Muscle of leg (tissue), 16 donors: ENCODE measurements at places on chromosomes 6 and 20. TPM values are rescaled to one million over a fixed set of nuclear protein-coding genes. Genes with fewer than 3 reads are reported as not detected.

DNA sequence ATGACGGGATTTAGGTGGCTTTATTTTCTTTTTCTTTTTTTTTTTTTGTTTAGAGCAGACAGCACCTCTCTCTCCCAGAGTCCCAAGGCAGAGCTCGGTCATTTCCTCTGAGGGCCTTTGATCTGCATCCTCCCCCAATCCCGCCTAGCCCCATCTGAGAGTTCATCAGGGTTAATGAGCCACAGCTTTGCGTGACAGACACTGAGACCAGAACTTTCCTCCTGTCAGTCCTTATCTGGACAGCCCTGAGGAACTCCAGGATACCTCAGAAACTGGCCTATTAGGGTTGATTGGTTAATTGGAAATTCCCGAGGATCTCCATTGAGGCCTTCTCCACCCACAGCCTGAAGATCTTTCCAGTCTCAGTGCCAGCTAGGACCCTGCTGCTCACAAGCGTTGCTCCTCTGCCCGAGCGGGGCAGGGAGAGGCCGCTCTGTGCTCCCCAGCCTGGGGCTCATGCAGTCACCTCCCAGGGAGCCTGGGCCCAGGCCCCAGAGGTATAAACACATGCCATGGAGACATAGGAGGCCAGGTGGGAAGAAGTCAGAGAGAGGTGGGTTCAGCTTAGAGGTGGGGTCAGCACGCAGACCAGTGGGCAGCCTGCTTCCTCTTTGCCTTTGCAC, 1.4 kb upstream of the LRRN4 start:
- H3K36me3 ChIP-seq, result no peaks in the 10 kb centered on the region
- peaks cover 20% of the 10 kb centered on the region for H3K4me1 ChIP-seq
- peaks cover 40% of the 10 kb centered on the region for H3K27me3 ChIP-seq
- no peak overlapping the region for H3K27ac ChIP-seq

GRCh38 chr6:108114841-108115597, 40.5 kb upstream of the OSTM1 start:
- peak; percentile 82 for DNase-seq
- peaks cover 43% of the 10 kb centered on the region for H3K4me1 ChIP-seq
- H3K27me3 ChIP-seq, result peaks cover 87% of the 10 kb centered on the region
- no peaks in the 10 kb centered on the region for H3K36me3 ChIP-seq
- peak overlapping the region; percentile 52 for H3K4me3 ChIP-seq
- H3K27ac ChIP-seq, result no peak overlapping the region

DNA sequence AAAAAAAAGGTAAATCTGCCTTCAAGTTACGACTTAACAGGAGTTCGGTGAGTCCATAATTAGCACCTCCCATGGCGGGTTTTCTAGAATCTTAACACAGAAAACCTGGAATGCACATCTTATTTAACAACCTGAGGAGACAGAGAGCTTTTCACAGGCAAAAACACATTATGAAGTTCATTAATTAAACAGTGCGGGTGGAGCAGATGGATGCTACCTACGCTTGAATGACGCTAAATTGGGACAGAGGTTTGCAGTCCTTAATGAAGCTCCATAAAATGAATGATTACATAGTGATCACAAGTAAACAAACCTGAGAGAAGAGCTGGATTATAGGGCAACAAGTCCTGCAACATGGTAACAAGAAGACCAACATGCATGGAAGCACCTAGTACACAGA, 81.0 kb downstream of the INSM1 start:
- no peak overlapping the region for H3K4me3 ChIP-seq
- H3K4me1 ChIP-seq, result peaks cover 11% of the 10 kb centered on the region
- H3K27me3 ChIP-seq, result no peaks in the 10 kb centered on the region

GRCh38 chr6:56424542-56425083, 177.2 kb upstream of the COL21A1 start:
- H3K27me3 ChIP-seq, result no peaks in the 10 kb centered on the region
- no peak overlapping the region for H3K27ac ChIP-seq
- no peaks in the 10 kb centered on the region for H3K36me3 ChIP-seq
- H3K4me3 ChIP-seq, result no peak overlapping the region

DNA sequence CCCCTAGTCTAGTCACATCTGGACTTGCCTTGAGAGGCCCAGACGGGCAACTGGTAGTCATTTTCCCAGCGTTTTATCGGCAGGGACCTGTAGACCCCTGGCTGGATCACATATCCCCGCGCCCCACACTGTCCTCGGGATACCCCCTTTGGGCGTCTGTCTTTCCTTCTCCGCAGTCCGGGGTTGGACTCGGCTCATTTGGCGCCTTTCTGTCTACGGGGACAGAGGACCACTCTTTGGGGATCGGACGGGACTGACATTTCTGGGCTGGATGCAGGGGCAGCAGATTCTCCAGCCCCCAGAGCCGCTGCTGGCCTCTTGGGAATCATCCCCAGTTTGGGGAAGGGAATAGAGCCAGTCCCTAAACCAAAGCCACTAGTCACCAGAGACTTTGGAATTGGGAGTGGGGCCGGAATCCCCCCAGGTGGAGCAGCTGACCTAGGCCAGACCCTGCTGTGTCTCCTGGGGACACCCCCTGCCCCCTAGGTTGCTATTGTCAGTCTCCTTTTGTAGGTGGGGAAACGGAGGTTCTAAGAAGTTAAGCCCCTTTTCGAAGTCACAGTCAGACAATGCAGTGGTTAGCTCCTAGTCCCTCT, 734 bp downstream of the FAM110A start:
- peak overlapping the region; percentile 83 for H3K4me3 ChIP-seq
- no peaks in the 10 kb centered on the region for H3K36me3 ChIP-seq
- peak overlapping the region; percentile 76 for H3K27ac ChIP-seq
- H3K27me3 ChIP-seq, result no peaks in the 10 kb centered on the region
- DNase-seq, result no peak

DNA sequence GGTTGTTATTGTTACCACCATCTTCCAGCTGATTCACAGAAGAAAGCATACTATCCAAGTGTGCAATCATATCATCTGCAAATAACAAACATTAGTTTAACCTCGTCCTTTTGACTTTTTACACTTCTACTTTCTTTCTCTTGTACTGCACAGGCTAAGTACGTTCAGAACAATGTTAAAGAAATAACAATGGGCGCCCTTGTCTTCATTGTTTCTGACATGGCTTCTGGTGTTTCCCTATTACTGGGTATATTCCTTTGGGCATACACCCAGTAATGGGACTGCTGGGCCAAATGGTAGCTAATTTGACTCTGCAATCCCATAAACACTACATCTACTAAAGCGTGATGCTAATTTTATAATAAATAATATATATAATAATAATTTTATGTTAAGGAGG, 146.7 kb downstream of the GJA10 start:
- H3K4me1 ChIP-seq, result no peaks in the 10 kb centered on the region
- no peaks in the 10 kb centered on the region for H3K27me3 ChIP-seq
- H3K36me3 ChIP-seq, result no peaks in the 10 kb centered on the region
- DNase-seq, result no peak
- no peak overlapping the region for H3K27ac ChIP-seq

GRCh38 chr6:41901882-41902519, 6.8 kb upstream of the USP49 start:
- no peaks in the 10 kb centered on the region for H3K4me1 ChIP-seq
- H3K36me3 ChIP-seq, result peaks cover 34% of the 10 kb centered on the region
- no peak for DNase-seq
- H3K27me3 ChIP-seq, result no peaks in the 10 kb centered on the region
- no peak overlapping the region for H3K4me3 ChIP-seq

DNA sequence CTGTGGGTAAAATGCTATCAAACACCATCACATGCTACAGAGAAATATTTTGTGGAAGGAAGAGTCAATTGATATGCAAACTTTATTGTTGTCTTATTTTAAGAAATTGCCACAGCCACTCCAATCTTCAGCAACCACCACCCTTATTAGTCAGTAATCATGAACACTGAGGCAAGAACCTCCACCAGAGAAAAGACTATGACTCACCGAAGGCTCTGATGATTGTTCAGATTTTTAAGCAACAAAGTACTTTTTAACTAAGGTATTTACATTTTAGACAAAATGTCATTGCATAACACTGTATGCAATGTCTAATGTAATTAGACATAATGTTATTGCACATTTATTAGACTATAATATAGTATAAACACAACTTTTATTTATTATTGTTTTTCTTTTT, 26.2 kb upstream of the MMP24 start:
- H3K4me1 ChIP-seq, result no peaks in the 10 kb centered on the region
- H3K36me3 ChIP-seq, result no peaks in the 10 kb centered on the region
- H3K27ac ChIP-seq, result no peak overlapping the region
- DNase-seq, result no peak
- no peak overlapping the region for H3K4me3 ChIP-seq
- H3K27me3 ChIP-seq, result no peaks in the 10 kb centered on the region

DNA sequence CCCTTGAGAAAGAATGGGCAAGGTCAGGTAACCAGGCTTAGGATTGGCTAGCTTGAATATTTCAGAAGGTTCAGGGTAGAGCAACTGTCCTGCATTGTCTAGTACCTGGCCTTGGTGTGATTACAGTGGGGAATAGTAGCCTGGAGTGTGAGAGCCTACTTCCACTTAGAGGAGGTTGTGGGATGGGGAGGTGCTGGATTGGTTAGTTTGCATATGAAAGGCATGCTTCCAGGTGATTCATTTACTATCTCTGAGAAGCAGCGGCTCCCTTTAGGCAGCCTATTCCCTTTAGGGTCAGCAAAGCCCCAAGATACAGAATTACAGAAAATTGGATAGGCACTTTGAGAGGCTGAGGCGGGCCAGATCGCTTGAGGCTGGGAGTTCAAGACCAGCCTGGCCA, 25.0 kb upstream of the SCGN start:
- H3K4me1 ChIP-seq, result no peaks in the 10 kb centered on the region
- H3K27me3 ChIP-seq, result no peaks in the 10 kb centered on the region
- DNase-seq, result no peak
- H3K27ac ChIP-seq, result no peak overlapping the region
- no peaks in the 10 kb centered on the region for H3K36me3 ChIP-seq
- H3K4me3 ChIP-seq, result no peak overlapping the region

GRCh38 chr6:131101911-131102680, 33.2 kb upstream of the AKAP7 start:
- no peak overlapping the region for H3K4me3 ChIP-seq
- no peak overlapping the region for H3K27ac ChIP-seq
- DNase-seq, result no peak
- no peaks in the 10 kb centered on the region for H3K36me3 ChIP-seq
- H3K27me3 ChIP-seq, result no peaks in the 10 kb centered on the region

GRCh38 chr6:27312146-27312949, at the start of gene POM121L2:
POM121L2 (minus strand) TSS chr6:27312273; CDS start chr6:27312170, 103 bp downstream.
- DNase-seq, result peak; percentile 35
- H3K36me3 ChIP-seq, result no peaks in the 10 kb centered on the region
- peak within 1 kb of the TSS; percentile 35 for H3K4me3 ChIP-seq
- peaks cover 5% of the 10 kb centered on the region for H3K4me1 ChIP-seq
- peaks cover 41% of the 10 kb centered on the region for H3K27me3 ChIP-seq
- no peak within 1 kb of the TSS for H3K27ac ChIP-seq

- peaks cover 2% of the 10 kb centered on the region for H3K27me3 ChIP-seq
- H3K4me1 ChIP-seq, result no peaks in the 10 kb centered on the region
- no peak overlapping the region for H3K27ac ChIP-seq
- DNase-seq, result no peak
- no peak overlapping the region for H3K4me3 ChIP-seq
- no peaks in the 10 kb centered on the region for H3K36me3 ChIP-seq
These were observed 125.9 kb upstream of the INSM1 start for GRCh38 chr20:20241976-20242375.

DNA sequence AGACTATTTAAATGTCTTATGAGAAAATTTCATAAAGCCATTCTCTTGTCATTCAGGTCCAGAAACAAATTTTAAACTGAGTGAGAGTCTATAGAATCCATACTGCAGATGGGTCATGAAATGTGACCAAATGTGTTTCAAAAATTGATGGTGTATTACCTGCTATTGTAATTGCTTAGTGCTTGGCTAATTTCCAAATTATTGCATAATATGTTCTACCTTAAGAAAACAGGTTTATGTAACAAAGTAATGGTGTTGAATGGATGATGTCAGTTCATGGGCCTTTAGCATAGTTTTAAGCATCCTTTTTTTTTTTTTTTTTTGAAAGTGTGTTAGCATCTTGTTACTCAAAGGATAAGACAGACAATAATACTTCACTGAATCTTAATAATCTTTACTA, 5.0 kb downstream of the MARCKS start:
- no peaks in the 10 kb centered on the region for H3K27me3 ChIP-seq

DNA sequence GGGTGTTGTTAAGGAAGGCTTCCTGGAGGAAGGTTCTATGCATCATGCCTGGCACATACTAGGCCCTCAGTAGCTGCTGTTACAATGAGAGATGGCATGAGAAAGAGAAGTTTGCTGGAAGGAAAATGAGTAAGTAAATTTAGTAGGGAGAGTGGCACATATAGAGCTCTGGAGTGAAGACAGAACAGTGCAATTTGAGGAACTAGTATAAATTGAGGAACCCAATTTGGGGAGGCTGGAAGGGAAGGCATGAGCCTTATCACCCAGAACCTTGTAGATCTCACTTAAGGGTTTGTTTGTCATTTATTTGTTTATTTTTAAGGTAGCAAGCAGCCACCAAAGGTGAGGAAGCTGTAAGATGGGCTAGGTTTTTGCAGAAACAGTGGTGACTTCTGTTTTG, 87.1 kb upstream of the SCGN start:
- H3K27ac ChIP-seq, result no peak overlapping the region
- no peaks in the 10 kb centered on the region for H3K27me3 ChIP-seq
- H3K36me3 ChIP-seq, result no peaks in the 10 kb centered on the region
- no peaks in the 10 kb centered on the region for H3K4me1 ChIP-seq

DNA sequence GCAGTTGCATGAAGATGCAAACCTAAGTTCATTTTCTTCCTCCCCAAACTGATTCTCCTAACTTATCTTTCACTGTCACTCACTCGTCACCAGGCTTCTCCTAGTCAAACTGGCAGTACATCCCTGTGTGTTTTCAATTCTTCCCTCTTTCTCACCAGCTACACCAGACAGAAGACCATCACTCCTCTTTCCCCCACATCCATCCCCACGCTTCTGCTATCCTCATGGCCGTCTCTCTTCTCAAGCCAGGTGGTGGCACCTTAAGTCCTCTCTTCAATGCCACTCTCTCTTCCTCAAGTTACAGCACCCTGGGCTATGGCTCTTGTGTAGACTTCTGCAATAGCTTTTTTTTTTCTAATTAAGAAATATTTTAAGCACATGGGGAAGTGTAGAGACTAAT, 14.4 kb upstream of the TREM2 start:
- H3K4me3 ChIP-seq, result no peak overlapping the region
- no peak for DNase-seq
- H3K27me3 ChIP-seq, result peaks cover 5% of the 10 kb centered on the region
- H3K27ac ChIP-seq, result no peak overlapping the region

DNA sequence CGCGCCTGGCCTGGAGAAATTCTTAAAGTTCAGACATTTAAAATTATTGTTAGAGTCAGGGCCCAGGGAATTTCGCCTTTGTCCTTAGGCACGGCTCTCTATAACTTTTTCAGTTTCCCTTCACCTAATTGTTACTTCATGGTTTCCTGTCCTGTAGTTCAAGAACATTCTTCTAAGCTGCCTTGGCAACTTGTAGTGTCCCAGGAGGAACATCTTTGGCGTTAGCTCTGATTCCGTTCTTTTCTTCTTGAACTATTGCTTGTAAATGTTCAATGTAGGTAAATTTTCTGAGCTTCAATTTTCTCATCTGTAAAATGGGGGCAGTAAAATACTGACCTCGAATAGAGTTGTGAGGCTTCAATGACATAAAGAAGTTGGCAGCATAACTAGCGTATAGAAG, 41.8 kb downstream of the TIAM2 start:
- H3K27ac ChIP-seq, result no peak overlapping the region
- no peak overlapping the region for H3K4me3 ChIP-seq
- H3K4me1 ChIP-seq, result peaks cover under 1% of the 10 kb centered on the region
- DNase-seq, result peak; percentile 82
- no peaks in the 10 kb centered on the region for H3K36me3 ChIP-seq
- no peaks in the 10 kb centered on the region for H3K27me3 ChIP-seq

The FABP7 gene
- 0.66 TPM for total RNA-seq

The KIF13A gene
- total RNA-seq, result 38.1 TPM

The SPDEF gene
- 0.04 TPM for total RNA-seq

The TRIM31 gene
- total RNA-seq, result not detected

The AVP gene
- 0.18 TPM for total RNA-seq

The MAVS gene
- 14.6 TPM for total RNA-seq

The BPI gene
- total RNA-seq, result 0.40 TPM

The ZNF165 gene
- total RNA-seq, result 0.62 TPM

The GPR63 gene
- total RNA-seq, result 2.6 TPM
